Tibial nerve (tissue), 4 donors: ENCODE measurements at places on chromosomes 16 and 17.

DNA sequence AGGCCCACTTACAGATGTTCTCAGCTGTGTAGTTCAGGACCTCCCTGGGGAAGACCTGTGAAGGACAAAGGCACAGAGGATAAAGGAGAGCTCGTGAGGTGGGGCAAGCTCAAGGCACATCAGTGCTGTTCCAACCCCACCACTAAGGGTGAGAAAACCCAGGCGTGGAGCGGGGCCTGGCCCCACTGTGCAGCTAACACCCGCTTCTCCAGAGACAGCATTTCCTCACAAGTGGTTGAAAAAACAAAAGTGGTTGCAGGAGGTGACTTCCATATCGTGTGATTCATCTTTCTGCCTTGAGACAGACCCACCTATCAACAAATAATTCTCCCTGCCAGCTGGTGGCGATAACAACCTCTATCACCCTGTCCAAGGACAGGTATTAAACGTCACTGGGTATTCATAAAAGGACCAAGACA, 30.0 kb downstream of the SNN start:
- DNase-seq: no peak

DNA sequence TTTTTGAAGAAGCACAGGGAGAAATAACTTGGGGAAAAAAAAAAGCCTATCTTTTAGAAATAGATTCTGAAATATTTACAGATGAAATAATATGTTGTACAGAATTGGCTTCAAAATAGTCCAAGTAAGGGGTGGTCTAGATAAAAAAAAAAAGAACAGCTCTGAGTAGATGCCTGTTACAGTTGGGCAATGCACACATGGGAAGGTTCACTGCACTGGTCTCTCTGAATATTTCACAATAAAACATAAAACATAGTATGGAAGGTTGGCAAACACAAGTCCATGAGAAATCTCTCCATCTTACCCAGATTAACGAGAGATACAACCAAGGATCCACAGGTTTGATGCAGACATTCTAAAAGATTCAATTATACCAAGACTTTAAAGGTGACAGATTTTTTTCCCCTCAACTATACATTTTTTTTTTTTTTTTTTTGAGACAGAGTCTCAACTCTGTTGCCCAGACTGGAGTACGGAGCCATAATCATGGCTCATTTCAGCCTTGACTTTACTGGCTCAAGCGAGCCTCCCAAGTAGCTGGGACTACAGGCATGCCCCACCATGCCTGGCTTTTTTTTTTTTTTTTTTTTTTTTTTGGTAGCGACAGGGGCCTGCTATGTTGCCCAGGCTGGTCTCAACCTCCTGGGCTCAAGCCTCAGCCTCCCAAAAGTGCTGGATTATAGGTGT, 58.0 kb downstream of the KANSL1 start:
- no peak for DNase-seq

- no peak for DNase-seq
Observed at GRCh38 chr16:78435260-78435659, 335.8 kb downstream of the WWOX start.

DNA sequence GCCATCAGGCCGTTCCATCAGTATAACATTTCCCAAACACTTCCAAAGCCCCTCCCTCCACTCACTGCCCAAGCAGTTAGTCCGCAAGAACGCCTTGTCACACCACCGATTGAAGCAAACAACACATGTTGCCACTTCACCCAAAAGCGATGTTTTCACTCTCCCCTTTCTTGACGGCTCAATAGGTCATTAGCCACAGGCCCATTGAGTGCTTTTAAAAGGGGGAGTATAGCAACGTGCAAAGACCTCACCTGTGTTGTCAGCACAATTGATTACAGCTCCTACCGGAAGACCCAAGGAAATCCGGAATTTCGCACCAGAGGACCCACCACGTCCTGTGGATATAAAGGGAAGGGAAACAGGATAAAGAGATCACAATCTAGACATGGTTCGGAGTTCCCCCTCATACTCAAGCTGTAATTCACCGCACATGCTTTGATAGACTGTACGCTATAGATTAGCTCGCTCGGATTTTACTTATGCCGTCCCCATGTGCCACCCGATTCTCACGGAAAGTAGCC, 690 bp downstream of the RPL23 start:
- no peak for DNase-seq

GRCh38 chr16:6496996-6497395, 835.6 kb upstream of the RBFOX1 start:
- no peak for DNase-seq

- DNase-seq: no peak
Observed at GRCh38 chr16:81066681-81067080, 10.4 kb downstream of the C16orf46 start.

DNA sequence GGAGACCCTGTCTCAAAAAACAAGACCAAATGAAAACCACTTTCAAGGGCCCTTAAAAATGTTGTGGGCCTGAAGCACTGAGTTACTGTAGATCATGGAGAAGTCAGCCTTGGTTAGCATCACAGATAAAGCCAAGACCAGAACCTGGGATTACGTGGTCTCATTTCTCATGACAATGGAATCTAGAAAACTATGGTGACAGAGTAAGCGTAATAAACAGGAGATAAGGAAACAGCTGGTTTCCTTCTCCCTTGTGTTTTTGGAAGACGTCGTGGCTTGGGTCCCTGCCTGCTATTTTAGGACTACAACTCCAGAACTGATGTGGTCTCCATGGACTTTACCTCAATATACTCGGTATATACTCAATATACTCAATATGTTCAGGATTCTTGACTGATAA, 180.7 kb upstream of the ZFHX3 start:
- DNase-seq: no peak

DNA sequence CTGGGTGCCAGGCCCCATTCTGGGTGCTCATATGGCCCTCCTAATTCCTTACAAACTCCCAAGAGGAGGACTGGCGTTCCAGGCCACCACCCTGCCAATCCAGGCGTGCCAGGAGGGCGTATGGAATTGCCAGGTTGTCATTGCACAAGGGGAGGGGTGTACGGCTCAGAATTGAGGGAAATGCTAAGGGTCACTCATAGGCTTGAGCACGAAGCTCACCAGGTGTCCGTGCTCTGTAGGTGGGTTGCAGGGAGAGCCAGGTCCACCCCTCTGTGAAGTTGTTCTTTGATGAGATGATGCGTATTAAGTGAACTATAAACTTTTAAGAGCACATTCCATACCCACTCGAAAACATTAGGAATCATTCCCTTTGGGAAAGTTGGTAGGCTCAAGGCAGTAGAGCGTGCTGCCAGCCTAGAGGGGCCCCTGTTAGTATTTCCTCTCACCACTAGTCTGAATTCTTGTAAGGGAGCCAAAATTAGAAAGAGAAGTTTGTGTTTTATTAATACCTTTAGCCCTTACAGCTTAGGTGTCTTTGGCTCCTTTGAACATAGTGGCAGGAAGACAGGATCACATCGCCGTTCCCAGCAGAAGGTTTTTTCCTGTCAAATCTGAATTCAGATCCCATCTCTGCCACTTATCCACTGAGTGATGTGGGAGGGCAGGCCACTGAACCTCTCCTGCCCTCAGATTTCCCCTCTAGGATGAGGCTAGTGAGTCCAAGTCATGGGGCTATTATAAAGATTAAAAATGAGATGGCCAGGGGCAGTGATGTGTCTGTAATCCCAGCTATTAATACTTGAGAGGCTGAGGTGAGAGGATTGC, 38.7 kb upstream of the NFAT5 start:
- DNase-seq: no peak

GRCh38 chr16:30895627-30896260, 670 bp upstream of the CTF1 start:
- DNase-seq: no peak

- DNase-seq: no peak
Observed at GRCh38 chr17:80104956-80105375, 3.6 kb downstream of the GAA start.

- DNase-seq: no peak
Observed at GRCh38 chr16:8866884-8867215, 2.0 kb downstream of the CARHSP1 start.

GRCh38 chr16:2333772-2334379, 6.7 kb downstream of the ABCA3 start:
- no peak for DNase-seq

DNA sequence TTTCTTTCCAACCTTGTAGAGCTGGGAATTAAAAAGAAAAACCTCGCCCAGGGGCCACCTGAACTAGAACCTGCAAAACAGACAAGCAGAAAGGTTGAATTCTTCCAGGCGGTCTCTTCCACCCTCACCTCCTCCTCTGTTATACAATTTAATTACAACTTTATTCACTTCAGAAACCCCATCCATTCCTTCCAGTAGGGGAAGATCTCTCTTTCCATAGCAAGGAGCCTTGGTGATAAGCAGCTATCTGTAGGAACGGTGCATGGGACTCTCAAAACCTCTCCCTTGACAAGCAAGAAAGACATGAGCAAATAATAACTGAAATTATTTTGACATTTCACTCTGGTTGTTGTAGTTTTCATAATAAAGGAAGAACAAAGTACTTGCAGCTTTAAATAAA, 176.0 kb downstream of the RBFOX1 start:
- DNase-seq: no peak

DNA sequence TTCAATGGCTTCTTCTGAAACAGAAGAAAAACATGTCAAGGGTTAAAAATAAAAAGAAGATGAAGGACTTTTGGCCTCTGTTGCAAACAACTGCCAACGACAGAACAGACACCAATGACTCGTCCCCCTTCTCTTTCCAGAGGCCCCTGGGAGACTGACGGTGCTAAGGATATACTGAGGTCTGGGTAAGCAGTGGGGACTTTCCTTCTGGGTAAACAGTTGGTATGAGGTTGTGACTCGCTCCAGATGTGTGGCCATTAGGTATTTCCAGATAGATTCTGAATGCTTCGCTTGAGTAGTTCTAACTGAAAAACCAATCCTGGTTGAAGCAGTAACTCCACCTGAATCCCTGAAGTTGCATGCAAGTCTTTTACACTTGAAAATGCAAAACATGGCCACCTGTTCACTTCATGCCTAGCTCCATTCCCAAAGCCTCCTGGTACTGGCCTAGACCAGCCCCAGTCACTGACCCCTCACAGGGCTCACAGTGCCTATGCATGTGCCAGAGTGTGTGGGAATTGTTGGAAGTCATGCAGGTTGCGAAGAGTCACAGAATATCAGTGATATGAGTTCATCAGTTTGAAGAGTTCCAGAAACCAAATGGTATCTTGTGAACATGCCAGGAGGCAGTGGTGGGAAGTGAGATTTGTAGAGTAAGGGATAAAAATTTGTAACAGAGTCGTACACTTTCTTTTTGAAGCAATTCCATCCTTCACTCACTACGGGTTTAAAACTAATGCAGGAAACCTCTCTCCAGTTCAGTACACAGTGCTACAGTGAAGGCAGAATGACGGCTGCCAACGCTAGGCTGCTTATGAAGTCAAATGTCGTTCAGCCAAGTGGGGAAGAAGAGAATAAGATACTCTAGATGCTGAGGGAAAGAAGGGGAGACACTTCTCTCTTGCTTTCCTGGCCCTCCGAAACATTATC, 217.8 kb downstream of the ZFHX3 start:
- DNase-seq: no peak

GRCh38 chr17:31414550-31414918, 23.1 kb downstream of the RAB11FIP4 start:
- no peak for DNase-seq

- no peak for DNase-seq
Observed at GRCh38 chr16:14307059-14307526, 236.0 kb downstream of the MRTFB start.

DNA sequence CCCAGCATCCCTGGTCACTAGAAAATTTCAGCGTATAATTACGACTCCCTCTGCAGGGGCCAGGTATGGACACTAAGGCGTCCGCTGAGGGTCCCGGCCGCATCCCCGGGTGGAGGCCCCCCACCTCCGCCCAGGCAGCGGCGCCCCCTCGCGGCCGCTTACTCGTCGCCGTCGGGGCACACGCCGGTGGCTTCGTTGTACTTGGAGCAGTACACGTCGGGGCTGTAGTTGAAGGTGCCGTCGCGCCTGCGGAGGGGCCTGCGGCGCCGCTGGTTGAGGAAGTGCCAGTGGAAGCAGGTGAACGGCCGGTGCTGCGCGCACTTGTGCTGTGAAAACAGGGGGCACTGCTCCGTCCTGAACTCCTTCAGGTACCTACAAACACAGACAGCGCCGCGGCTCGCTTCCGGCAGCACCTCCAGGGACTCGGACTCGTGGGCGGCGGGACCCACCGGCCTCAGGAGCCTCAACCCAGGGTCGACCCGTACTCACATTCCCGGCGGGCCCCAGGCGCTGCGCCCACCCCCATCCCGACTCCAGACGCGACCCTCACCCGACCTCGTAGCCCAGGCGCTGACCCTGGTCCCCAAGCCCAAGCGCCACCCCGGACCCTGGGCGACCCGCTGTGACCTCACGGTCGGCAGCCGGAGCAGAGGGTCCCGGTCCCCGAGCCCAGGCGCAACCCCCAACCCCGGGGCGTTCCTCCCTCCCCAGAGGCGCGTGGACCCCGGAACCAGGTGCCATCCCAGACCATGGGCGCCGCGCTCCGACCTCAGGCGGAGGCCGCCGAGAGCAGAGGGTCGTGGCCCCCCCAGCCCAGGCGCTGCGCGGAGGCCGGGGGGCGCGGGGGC, 596 bp downstream of the UNKL start:
- no peak for DNase-seq

DNA sequence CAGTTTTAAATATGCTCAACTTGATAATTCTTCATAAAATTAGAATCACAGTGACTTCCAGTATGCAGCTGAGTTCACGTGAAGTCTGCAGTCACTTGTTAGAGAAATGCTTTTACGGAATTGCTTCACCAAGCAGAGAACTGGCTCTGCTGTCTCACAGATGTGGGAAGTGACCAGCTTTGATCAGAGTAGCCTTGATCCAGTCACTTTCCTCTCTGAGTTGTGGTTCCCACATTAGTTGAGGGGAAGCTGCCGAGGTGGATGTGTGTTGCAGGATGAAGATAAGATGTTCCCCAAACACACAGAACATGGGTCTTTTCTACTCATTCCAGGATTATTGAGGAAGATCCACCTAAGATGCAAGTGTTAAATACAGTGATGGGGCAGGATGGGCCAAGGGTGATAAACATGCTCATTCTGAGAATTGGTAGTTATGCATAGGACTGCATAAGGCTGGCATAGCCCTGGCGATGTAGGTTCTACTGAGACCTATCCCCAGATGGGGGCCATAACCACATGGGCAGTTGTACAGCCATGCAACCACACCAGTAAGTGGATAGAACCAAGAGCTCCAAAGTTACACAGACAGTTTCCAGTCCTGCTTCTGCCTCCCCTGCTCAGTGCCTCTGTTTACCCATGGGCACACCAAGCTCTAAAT, 168.9 kb upstream of the MAF start:
- no peak for DNase-seq

DNA sequence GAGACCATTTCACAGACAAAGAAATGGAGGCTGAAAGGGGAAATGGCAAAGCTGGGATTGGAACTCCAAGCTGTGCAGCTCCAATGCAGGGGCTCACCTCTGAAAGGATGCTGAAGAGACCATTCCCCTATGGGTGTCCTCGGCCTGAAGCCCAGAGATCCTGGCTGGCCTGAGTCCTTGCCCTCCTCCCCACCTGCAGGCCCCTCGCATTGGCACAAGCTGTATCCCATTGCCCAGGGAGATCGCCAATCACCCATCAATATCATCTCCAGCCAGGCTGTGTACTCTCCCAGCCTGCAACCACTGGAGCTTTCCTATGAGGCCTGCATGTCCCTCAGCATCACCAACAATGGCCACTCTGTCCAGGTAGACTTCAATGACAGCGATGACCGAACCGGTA, 2.6 kb downstream of the CA7 start:
- no peak for DNase-seq

GRCh38 chr17:9185688-9186284, 164.5 kb downstream of the NTN1 start:
- DNase-seq: no peak

GRCh38 chr17:979539-980405, at the start of gene NXN:
NXN (minus strand) TSS chr17:979776.
- DNase-seq: peak; percentile 80
